ENCODE measurements at places on chromosomes 12 and 14. TPM values are rescaled to one million over a fixed set of nuclear protein-coding genes. Genes with fewer than 3 reads are reported as not detected.
A peak's percentile ranks its signal among the peaks of the same experiment; 100 is the strongest.

DNA sequence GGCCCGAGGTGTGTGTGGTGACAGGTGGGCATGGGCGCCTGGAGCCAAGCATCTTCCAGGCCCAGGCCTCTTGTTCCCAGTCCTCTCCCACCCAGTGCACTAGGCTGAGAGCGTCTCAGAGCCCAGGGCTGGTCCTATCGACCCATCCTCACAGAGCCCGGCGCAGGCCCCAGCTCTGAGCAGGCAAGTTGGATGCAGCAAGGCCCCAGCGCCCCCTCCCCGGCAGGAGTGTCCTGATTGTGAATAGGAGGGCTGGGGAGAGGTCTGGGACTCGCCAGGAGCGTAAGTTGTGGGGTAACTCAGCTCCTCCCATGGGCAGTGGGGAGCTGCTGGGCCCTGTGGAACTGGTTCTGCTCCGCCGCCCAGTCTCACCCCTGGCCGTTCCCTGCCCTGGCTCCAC is 26.3 kb downstream of the CALM1 start:
- no peak for DNase-seq

DNA sequence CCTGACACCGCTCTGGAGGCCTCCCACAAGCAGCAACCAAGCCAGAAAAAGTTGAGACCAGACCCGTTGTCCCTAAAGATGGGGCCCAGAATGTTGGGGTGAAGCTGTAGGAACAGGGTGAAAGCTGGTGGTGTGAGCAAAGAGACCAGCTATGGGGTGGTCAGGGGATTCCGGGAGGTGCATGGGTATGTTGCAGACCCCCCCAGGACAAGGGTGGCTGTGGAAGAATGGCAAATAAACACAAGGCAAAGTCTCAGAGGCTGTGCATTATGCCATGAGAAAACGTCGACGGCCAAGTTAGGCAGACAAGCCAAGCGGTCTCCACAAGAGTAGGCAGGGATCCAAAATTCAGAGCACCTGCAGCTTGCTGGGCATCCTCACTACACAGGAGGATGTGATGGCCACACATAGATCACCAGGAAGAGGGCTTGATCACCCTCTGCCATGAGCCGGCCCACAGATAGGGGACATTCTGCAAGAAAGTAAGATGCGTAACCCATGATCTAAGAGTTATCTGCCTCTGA is 58.8 kb upstream of the KCNA1 start:
- DNase-seq = no peak

DNA sequence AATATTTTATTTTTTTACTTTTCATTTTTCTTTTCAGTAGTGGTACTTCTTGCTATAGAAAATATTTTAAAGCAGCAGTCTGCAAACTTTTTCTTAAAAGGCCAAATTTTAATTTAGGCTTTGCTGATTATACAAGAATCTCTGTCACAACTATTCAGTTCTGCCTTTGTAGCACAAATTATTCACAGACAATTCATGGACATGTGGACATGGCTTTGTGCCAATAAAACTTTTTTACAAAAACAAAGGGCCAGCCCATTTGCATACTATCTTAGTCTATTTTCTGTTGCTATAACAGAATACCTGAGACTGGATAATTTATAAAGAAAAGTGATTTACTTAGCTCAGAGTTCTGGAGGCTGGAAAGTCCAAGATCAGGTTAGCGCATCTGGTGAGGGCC is 17.1 kb downstream of the LLPH start:
- DNase-seq = no peak

The NEDD8 gene
- 123 TPM for total RNA-seq

The AICDA gene
- not detected for total RNA-seq

- DNase-seq = no peak
Observed at GRCh38 chr12:18868717-18869116, 130.8 kb downstream of the CAPZA3 start.

DNA sequence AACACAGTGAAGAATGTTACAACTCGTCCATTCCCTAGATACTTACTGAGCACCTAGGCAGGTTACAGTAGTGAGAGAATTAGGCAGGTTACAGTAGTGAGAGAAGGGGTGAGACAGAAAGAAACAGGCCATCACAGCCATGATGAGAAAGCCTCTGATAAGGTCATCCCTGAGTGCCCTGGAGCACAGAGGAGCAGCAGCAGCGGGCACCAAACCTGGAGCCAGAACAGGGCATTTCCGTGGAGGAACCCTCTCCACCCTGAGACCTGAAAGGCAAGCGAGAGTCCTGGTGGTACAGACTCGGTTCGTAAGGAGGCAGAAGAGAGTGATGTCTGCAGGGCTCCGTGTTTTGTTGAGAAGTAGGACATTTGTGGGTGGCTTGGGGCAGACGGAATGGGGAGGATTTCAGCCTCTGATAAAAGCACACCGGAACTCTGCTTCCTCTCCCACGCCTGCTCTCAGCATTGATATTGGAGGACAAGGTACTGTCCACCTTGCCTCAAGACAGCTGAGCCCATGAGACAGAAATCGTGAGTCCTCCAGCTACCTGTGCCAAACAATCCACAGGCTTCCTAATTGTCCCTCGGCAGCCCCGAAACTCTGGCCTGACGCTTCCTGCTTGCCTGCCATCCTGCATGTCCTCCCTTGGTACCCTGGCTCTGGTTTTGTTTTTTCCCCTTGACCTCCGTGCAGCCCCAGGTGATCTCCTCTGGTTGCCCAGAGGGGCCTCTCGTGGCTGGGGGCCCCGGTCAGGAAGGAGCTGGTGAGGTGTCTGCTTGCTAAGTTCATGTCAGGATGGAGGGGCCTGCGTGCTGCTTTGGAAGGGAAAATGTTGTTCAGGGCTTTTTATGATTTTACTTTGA is 136.1 kb downstream of the GCH1 start:
- no peak for DNase-seq

DNA sequence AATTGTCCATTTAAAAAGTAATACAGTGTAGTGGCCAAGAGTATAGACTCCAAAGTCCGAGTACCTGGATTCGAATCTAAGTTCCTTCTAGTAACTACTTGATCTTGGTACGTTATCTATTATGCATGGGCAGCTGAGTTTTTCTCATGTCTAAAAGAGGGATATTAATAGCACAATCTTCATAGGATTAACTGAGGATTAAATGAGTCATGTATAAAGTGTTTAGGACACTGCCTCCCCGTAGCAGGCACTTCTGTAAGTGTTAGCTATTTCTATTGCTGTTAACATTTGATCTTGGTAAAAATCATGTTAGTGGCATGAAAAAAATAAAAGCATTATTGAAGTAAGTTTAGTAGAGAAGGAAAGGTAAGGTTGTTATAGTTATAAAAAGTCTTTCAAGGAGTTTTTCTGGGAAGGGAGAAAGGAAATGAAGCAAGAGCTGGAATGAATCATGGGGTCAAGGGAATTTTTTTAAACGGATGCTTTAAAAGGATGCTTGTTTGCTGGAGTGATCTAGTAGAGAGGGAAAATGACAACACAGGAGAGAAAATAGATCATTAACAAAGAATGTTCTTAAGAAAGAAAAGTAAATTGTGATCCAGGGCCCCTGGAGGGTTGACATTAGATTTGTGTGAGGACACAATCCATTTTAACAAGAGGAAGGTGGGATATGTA is 502.2 kb upstream of the USP15 start:
- no peak for DNase-seq

DNA sequence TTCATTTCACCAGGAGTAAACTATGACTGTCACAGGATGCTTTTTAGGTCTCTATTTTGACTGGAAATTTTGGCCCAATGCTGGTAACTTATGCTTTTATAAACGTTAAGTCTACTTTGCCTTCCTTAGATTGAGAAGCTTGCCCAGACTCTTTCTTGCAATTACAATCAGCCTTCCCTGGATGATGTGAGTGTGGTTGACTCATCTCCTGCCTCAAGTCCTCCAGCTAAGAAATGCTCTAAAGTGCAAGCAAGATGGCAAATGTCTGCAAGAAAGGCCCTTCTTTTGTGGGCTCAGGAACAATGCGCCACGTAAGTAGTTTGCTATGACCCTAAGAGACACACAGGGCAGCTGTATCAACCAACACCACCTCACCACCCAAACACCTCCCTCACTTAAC is 96.9 kb downstream of the SYNE2 start:
- no peak for DNase-seq

DNA sequence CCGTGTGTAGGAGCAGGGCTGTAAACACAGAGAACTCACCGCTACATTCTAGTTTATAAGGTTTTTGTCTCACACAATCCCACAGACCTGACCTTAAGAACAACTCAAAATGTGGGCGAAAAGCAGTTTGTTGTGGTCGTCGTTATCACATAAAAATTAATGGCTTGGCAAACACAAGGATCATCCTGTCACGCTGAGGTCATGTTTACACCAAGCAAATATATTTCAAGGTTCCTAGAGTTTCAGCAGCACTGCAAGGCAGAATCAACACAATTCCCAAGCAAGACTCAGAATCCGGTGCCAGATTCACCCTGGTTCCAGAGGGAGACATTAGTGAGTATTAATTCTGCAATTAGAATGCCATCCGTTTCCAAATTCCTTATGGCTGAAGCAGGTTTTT is 30.1 kb upstream of the MAP1LC3B2 start:
- no peak for DNase-seq

The PROX2 gene
- total RNA-seq = not detected

GRCh38 chr12:94603434-94604365 is 46.7 kb downstream of the TMCC3 start:
- DNase-seq = no peak

The TSHR gene
- total RNA-seq = 0.29 TPM

GRCh38 chr12:68240975-68241374 is 12.4 kb downstream of the IL22 start:
- DNase-seq = no peak

The CCDC177 gene
- not detected for total RNA-seq

GRCh38 chr12:93645702-93646101 is 31.5 kb upstream of the CRADD start:
- no peak for DNase-seq

- no peak for DNase-seq
Observed at GRCh38 chr14:31527546-31527945, 33.7 kb upstream of the NUBPL start.

DNA sequence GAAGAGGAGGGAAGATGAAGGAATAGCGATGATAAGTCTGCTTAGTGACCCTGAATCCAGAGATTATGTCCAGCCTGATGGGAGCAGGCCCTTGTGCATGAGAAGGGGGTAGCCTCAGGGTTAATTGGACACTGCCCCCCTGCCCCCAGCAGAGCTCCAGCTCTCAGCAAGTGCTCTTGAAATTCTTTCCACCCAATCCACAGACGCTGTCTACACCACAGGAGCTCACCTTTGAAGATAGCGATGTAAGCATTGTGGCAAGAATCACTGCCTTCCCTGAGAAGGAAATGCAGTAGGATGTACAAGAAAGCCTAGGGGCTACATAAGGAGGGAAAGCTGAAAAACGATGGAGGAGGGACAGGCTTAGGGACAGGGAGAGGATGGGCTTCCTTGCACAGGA is 39.4 kb downstream of the CRACR2A start:
- no peak for DNase-seq

DNA sequence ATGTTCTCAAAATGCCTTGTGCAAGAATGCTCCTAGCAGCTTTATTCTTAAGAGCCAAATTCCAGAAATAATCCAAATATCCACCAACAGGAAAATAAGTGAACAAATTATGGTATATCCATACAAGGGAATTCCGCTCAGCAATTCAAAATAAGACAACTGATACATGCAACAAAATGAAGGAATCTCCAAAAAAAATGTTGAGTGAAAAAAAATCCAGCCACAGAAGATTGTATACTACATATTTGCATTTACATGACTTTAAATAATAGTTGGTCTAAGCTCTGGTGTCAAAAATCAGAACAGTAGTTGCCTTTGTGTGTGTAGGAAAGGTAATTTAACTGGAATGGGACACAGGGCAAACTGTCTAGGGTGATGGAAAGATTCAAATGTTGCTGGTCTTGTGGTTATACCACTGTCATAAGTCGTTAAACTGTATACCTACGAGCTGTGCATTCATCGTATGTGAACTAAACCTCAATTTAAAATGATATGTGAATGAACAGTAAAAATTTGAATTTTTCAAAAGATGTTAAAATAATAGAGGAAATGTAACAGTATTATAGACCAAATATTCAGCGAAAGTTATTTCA is 3.2 kb downstream of the CD69 start:
- DNase-seq = no peak

GRCh38 chr14:76953311-76953945 is 75.1 kb downstream of the IRF2BPL start:
- peak; percentile 85 for DNase-seq

The DICER1 gene
- total RNA-seq = 60.9 TPM

- DNase-seq = no peak
Observed at GRCh38 chr12:103599274-103599673, 12.2 kb downstream of the STAB2 start.

DNA sequence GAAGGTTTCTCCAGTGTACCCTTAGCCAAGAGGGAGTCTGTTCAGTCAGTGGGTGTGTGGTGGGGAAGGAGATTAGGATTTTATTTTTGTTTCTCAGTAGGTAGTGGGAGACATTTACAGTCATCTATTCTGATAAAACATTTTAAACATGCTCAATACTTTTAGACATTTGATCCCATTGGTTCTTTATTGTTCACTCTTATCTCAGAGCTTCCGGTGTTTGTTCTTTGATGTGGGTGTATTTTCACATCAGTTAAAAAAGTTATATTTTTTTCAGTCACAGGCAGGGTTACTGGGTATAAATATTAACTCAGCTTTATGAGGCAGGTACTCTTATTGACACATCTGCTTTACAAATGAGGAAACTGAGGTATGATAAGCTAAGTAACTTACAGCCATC is 43.3 kb upstream of the LRRK2 start:
- DNase-seq = no peak

GRCh38 chr14:98953551-98954348 is 318.2 kb downstream of the BCL11B start:
- peak; percentile 71 for DNase-seq

The RNF212B gene
- total RNA-seq = not detected

The PIK3C2G gene
- total RNA-seq = 0.15 TPM

DNA sequence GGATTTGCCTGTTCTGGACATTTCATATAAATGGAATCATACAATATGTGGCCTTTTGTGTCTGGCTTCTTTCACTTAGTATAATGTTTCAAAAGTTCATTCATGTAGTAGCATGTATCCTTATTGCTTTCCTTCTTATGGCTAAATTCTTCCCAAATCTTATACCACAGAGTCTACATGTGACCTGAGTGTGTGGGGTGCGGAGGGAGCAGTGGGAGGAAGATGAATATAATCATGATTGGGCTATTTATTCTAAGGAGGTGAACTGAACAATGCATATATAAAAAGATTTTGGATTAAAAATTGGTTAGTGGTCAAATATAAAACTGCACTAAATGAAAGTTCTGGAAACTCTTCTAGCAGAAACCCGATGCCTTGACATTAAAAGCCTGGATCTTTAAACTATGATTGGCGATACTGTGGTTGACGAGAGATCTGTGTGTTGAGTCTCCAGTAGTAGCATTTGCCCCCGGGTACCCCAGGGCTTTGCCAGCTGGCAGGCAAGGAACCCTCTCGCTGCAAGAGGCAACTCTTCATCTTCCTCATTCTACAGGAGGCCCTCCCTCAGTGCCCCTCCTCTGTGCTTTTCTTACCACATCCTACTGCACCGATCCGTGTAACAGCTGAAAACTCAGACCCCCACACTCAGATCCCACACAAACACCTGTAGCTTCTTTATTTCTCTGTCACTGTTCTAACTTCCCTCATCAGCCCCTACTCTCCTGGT is 2.6 kb downstream of the CYP46A1 start:
- DNase-seq = peak; percentile 46

DNA sequence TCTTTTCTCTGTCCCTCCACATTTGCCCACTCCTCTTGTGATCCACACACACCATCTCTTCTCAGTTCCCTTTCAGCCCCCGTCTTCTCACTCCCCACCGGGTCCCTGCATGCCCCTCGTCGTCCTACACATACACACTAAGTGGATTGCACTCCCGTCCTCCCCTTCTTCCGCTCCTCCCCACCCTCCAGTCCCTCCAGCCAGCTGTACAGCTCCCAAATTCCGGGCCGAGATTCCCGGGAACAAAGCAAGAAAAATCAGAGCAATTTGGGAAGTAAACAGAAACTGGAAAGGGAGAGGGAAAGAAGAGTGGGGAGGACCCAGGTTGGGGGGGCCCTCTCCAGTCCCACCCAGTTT is 282 bp upstream of the IGFBP6 start:
- DNase-seq = peak; percentile 81
